ENCODE measurements at places on chromosomes 13 and 19.

GRCh38 chr19:6765738-6766356 is 1.4 kb downstream of the SH2D3A start:
- no peak for DNase-seq

- no peak for DNase-seq
Measured at GRCh38 chr13:77714119-77714755, 16.8 kb downstream of the SLAIN1 start.

DNA sequence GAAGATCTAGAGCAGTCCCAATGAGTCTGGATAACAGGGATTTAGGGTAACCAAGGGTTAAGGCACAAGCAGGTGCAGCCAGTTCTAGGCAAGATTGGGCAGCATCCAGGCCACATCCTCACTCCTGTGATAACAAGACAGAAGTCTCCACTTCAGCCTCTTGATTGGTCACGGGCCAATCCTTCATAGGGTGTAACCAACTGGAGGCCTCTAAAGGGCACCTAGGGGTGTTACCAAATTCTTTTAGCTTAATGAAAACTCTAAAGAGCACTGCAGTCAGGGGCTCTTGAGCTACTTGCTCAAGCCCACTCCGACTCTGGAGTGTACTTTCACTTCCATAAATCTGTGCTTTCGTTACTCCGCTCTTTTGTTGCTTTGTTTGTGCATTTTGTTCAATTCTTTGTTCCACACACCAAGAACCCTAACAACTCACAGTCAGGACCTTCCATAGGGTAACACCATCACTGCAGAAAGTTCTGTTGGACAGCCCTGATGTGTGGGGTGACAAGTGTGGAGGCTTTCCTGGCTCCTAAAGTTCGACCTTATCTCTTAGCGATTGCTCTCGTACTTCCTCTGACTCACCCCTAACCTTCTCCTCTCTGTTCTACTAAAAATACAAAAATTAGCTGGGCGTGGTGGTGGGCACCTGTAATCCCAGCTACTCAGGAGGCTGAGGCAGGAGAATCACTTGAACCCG is 36.1 kb downstream of the ZSWIM9 start:
- DNase-seq, result no peak

GRCh38 chr13:59690857-59691500 is 472.7 kb downstream of the DIAPH3 start:
- no peak for DNase-seq

DNA sequence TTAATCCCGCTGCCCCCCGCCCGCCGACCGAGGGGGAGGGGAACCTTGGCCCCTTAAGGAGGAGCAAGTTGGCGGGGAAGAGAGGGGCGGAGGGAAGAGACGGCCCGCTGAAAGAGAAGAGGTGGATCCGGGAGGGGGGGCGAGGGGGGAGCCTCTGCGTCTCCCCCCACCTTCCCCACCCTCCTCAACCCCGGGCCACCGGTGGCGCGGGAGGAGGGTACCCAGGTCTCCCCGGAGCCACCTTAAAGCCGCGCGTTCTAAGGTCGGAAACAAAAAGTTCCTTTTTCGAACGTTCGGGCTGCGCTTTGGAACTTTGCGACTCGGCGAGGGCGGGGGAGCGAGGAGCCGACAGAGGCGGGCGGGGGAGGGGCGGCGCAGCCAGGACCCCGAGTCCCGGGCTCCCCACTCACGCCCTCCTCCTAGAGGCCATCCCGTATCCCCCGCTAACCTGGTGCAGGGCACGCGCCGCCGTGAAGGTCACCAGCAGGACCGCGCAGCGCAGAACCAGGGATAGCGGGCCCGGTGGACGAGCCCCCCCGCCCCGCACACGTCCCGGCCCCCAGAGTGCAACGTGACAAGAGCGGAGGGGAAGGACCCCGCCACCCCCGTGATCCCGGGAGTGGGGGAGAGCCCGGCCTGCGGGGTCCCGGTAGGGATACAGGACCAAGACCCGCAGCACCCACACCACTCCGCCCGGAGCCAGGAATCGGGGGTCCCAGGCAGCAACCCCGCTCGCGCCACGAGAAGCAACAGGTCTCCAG is 659 bp downstream of the ERF start:
- no peak for DNase-seq

- DNase-seq, result no peak
Measured at GRCh38 chr13:73092829-73093228, 34.0 kb downstream of the KLF5 start.

DNA sequence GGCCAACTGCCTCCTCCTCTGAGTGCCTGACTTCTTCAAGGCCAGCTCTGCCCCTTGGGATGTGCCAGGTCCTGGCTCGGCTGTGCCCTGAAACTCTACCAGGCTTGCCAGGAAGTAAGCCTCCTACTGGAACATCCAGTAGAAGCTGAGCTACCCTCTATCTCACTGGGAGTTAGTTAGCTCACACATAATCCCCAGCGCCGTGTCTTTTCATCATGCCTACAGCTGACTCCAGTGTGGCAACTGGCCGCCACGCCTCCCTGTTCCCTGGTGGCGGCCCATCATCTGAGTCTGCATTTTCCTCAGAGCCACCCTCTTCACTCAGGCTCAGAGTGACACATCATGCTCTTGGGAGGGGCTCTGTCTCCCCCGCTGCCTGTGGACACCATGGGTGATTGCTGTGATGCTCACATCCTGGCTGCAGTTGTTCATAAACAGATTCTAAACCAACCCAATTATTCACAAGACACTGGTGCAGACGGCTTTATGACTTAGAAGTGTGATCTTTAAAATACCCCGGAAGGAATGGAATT is 131.9 kb upstream of the IRS2 start:
- DNase-seq, result no peak

DNA sequence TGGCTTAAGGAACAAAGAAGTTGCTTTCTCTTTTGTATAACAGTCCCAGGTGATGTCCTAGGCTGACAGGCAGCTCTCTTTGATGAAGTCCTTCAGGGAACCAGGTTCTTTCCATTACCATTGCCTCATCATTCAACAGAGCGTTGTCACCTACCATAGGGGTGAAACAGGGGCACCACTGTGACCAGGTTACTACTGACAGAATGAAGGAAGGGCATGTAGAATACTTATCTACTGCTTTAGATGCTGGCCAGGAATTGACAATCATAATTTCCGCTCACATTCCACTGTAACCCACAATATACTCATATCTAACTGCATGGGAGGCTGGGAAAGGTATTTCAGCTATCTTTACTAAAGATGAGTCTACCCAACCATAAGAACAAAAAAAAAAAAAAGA is 148.0 kb upstream of the FNDC3A start:
- no peak for DNase-seq

- no peak for DNase-seq
Measured at GRCh38 chr13:32537580-32538142, 934 bp downstream of the N4BP2L2 start.

DNA sequence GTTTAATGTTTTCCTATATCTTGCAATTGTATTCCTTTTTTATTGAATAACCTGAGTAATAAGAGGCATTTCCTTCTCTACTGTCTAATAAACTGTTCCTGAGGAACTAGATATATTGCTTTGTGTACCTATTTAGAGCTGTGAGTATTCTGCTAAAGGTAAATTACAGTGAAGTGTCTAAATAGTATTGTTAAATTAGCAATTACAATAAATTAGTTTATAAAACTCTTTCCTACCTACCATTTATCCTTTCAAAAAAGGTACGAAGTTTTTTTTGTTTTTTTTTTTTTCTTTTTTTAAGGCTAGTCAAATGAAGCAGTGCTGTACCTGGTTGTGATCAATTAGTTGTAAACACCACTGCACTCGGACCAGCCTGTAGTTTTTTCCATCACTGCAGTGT is 34.8 kb downstream of the TM9SF2 start:
- no peak for DNase-seq

DNA sequence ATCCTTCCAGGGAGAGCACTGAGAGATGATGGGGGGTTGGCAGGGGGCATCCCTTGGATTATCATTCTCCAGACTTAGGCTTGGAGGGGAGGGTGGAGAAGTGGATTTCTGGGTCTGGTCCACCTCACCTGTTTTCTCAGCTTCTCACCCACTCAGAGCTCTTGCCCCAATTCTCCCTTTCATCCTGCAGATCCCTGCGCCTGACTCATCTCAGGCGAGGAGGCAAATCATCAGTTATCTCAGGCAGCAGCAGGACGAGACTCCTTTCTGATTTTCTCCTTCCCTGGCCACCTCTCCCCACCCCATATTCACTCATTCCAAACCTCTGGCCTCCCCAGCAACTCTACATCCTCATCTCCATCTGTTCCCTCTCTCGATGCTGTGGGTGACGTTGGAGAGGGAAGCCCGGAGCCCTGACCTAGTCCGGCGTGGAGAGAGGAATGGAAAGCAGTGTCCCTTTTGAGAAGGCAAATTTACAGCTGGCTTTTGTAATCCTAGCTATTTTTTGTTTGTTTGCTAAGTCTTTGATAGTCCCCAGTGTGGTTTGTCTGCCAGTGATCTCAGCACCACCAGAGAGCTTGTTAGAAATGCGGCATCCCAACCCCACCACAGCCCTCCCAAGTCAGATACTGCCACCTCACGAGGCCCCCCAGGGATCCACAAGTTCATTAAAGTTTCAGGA is 24.0 kb upstream of the TPT1 start:
- DNase-seq, result no peak

- no peak for DNase-seq
Measured at GRCh38 chr13:106498158-106498557, 37.3 kb downstream of the EFNB2 start.

GRCh38 chr13:47813718-47814117 is 187.4 kb downstream of the SUCLA2 start:
- DNase-seq, result no peak

- no peak for DNase-seq
Measured at GRCh38 chr13:50484472-50485113, 358.9 kb downstream of the DLEU7 start.

GRCh38 chr13:76148374-76148773 is 512.2 kb downstream of the LMO7 start:
- no peak for DNase-seq

DNA sequence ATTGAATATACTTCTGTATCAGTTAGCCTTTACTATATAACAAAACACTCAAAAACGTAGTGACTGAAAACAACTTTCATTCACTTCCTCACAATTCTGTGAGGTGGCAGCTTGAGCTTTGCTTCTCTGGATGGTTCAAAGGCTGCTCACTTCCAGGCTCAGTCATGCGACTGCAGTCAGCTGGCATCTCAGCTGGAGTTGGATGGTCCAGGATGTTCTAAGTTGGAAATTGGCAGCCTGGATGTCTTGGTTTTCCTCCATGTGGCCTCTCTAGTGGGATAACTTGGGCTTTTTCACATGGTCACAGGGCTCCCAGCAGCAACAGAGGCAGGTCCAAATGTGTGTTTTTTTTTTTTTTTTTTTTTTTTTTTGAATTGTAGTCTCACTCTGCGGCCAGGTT is 204.4 kb downstream of the LACC1 start:
- no peak for DNase-seq

GRCh38 chr19:10812902-10813404 is 23.1 kb downstream of the TMED1 start:
- no peak for DNase-seq

GRCh38 chr19:53102756-53103233 is 427 bp downstream of the ZNF160 start:
- no peak for DNase-seq
